Effector CD4-positive, alpha-beta T cell (primary cell): ENCODE measurements at places on chromosomes 11 and 22.

DNA sequence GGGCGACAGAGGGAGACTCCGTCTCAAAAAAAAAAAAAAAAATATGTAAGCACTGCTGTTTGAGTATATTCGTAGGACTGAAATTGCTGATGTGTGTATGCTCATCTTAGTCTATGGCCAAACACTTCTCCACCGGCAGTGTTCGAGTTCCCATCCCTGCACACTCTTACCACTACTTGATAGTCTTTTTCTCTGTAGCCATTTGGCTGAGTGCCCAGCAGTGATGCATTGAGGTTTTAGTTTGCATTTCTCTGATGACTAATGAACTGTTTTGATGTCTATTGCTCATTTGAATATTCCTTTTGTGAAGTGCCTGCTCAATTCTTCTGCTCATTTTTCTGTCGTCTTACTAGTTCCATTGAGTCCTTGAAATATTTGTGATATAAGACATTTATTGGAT, 1.9 kb downstream of the TIRAP start:
- DNase-seq, result peak; percentile 81

- no peak for DNase-seq
These were observed 229.0 kb upstream of the ZC3H12C start for GRCh38 chr11:109864151-109864661.

DNA sequence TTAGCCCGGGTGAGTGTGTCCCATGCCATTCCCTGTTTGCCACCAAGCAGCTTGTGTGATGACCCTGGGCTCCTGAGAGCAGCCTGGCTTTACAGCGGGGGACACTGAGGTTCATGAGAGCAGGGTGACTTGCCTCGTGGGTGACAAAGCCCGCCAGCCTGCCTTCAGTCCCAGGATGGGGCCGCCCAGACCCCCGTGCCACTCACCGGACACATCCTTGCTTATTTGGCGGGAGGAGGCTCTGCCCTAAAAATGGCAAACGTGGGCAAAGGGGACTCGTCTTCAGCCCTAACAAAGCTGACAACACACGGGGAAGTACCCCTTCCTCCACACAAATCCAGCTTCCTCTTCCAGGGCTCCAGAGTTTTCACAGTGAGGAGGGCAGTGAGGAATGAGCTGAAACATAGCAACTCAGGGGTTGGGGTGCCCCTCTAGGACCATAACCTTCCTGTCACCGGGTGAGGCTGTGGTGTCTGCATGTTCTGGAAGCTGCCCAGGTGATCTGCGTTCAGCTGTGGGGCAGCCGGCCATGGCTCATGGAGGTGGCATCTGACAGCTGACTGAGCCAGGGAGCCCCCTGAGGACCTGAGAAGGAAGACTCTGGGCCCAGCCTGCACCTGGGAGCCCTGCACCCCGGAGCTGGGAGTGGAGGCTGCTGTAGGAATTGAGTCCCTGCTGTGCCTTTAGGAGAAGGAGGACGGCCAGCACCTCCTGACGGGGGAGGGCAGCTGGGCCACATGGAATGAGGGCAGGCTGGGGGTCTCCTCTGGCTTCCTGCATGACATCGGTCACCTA, 16.7 kb downstream of the RIBC2 start:
- DNase-seq, result no peak

GRCh38 chr22:32355760-32356159, 1.9 kb upstream of the RFPL3 start:
- DNase-seq, result no peak

GRCh38 chr22:35521358-35522224, 19.0 kb upstream of the RASD2 start:
- no peak for DNase-seq

DNA sequence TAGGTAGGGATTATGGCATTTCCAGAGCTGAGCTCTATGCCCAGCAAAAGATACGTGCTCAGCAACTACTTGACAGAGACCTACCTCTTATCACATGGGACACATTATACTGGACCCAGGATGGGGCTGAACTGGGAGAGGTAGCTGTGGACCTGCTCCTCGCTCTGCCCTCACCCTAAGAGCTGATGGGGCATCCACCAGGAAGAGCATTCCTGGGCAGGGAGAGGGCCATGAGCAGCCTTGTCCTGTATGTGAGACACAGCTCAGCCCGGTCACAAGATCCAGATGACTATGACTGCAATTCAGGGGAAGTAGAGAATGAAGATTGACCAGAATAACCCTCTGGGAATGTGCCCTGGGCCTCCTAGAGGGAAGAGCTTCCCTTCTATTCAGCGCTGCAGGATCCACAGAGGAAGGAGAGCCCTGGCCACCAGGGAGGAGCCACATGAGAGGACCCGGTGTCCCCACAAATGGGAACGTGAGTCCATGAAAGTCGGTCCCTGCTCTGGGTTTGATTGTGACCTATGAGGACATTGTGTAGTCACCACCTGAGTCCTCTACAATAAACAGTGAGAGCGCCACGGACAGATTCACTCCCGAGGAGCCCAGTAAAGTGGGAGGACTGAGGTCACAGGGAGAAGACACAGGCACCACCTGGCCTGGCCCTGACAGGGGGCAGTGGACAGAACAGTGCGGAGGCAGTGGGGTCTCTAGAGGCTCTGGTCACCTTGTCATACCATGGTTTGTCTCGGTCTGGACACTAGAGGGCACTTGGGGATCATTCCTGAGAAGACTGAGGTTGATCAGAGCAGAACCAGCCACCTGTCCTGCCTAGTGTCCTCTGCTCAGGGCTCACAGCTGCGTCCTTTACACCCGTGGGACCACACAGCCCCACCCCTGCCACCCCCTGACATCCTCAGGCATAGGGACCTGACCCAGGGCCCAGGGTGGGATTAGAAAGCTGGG, 99.5 kb downstream of the ZNF280B start:
- no peak for DNase-seq

DNA sequence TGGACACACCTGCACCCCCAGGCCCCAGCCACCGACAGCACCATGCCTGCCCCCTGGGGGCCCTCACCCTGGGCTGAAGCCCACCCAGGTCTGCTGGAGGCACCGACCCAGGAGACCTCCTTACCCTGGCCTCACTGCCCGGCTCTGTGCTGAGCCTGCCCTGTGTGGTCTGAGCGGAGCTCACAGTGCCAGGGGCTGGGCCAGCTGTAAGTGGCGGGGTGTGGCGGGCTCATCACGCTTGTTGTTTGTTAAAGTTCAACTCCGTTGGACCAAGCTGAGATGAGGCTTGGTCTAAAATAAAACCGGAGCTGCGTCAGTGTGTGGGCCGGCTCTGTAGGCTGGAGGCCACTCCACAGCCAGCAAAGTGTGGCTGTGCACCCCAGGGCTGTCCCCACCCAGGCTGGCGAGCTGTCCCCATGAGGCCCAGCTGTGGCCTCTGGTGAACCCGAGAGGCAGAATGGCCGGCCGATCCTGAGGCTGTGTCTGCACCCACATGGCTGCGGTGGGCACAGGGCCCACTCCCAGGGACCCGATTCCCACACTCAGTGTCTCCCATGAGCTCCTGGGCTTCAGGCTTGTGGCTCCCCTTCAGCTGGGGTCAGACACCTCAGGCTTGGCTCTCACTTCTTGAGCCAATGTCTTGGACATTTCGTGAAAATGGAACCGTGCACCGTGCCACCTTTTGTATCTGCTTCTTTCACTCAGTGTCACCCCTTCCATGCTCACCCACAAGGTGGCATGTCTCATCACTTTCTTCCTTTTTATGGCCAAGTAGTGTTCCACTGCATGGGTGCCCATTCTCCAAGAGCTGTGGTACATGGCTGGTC, 137.9 kb downstream of the CTTN start:
- DNase-seq, result no peak

- DNase-seq, result no peak
These were observed 13.5 kb downstream of the KCNC1 start for GRCh38 chr11:17748044-17748443.

- no peak for DNase-seq
These were observed 72.5 kb upstream of the MYO18B start for GRCh38 chr22:25669253-25670069.

GRCh38 chr22:45638834-45639746, 32.5 kb upstream of the ATXN10 start:
- DNase-seq, result no peak

- DNase-seq, result no peak
These were observed 2.1 kb downstream of the OAF start for GRCh38 chr11:120212926-120213325.

DNA sequence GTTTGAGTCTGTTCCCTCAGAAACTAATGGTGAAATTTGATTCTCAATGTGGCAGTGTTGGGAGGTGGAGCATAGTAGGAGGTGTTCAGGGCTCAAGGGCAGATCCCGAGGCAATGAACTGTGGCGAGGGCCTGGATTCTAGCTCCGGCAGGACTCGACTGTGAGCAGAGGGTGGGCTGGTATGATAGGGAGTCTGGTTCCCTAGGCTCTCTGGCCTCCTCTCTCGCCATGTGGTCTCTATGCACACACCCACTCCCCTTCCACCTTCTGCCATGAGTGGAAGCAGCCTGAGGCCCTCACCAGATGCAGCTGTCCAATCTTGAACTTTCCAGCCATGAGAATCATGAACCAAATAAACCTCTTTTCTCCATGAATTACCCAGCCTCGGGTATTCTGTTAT, 32.3 kb downstream of the ATP6V1E1 start:
- DNase-seq, result no peak

GRCh38 chr11:114596175-114596919, 761 bp upstream of the NXPE4 start:
- DNase-seq, result no peak

DNA sequence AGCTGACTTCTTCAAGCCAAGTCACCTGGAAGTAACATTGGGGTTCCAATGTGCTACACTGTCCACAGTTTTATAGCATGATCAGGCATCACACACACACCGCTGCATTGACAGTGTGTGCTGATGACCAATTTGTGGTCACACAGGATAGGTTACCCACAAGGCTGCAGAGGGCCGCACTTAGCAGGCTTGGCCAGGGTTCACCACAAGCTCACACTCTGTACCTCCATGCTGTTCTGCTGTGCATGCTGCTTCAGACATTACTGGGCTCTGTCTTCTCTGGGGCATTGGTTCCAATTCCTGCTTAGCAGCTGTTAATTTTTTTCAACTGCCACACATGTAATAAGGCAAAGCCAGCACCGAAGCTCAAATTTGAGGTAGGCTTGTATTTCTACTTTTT, 11.0 kb upstream of the NRIP3 start:
- no peak for DNase-seq

DNA sequence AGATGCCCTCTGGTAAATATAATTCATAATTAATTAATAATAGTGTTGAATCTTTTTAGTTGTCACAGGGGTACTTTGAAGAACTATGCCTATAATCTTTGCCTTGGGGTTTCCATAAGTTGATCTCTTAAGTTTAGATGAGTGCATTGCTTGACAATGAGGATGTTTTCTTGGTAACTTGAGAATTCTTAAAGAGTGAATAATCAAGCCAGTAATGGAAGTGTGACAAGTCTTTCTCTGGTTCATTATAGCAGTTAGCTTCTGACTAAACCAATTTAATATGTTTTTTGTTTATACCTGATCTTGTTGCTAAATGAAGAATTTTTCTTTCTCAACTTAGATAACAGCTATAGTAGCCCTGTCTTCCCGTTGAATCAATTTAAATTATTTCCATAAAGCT, 46.2 kb downstream of the ATXN10 start:
- no peak for DNase-seq

GRCh38 chr11:8335186-8335585, 71.5 kb upstream of the LMO1 start:
- no peak for DNase-seq

DNA sequence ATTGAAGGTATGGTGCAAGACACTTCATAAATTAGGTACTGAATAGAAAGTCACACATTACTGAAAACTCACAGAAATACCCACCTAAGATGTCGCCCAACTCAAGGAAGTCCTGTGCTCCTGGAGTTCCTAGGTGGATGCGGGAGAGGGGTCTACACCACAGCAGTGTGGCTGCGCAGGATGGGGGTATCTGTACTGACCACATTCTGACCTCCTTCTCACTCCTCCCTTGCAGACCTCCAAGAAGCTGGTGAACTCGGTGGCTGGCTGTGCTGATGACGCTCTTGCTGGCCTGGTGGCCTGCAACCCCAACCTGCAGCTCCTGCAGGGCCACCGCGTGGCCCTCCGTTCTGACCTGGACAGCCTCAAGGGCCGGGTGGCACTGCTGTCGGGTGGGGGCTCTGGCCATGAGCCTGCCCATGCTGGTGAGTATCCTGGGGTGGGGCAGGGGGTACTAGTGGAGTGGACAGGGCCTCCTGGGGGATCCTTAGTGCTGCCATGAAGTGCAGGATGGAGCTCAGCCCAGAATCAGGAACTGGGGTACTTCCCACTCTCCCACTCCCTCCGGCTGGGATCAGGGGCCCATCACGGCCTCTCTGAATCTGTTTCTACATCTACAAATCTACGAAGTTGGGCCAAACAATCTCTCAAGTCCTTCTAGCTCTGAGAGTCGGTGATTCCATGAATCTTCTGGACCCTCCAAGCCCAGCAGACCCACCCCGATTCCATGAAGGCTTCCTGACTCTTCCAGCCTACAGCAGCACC, 4.9 kb downstream of the TKFC start:
- DNase-seq, result no peak

- no peak for DNase-seq
These were observed 20.9 kb downstream of the TSSC4 start for GRCh38 chr11:2421226-2421994.

DNA sequence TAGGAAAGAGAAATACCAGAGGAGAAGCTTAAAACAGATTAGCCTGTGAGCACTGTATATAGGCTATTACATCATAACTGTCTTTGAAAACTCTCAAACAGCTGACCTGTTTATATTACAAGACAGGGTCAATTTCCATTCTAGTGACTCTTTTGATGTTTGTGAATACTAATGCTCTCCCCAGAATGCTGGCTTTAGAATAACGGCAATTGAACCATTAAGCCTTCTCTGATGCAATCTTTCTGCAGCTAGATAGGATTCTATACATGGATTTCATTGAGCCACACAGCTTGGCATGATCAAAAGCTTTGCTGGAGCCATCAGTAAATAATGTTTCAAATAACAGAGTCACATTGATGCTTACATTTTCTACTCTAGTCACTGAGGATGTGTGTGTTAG, 122.7 kb upstream of the FAT3 start:
- DNase-seq, result no peak

- no peak for DNase-seq
These were observed 61.1 kb downstream of the IRAG1 start for GRCh38 chr11:10632483-10632882.

GRCh38 chr11:35815556-35816315, 128.1 kb upstream of the LDLRAD3 start:
- DNase-seq, result no peak

GRCh38 chr22:19962909-19963806, 21.5 kb upstream of the TXNRD2 start:
- no peak for DNase-seq

GRCh38 chr11:115897707-115898106, 393.5 kb upstream of the CADM1 start:
- no peak for DNase-seq

- DNase-seq, result no peak
These were observed 15.7 kb downstream of the DTX4 start for GRCh38 chr11:59187587-59187986.
